ENCODE measurements at places on chromosomes 12 and 14.

DNA sequence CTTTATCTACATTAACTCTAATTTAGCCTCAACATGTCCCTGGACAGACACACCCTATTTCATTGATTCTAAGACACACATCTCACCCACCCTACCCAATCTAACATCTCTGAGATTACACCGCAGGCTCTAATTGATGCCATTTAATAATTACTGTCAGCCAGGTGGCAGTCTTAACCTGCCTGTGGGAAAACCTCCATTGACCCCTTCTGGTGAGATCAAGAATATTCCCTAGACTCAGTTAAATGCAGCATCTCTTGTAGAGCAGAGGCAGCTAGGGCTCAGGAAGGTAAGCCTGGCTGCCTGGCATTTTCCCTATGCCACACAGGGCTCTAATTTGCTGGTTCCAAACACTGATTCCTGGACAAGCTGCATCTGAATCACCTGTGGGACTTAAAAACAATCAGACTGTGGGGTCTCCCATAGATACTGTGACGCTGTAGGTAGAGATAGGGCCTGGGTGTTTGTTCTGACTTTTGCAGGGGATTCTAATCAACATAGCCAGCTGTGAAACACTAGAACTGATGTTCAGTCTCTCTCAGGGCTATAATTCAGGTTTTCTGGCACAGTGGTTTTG is 14.3 kb downstream of the MCRS1 start:
- no peak for DNase-seq

DNA sequence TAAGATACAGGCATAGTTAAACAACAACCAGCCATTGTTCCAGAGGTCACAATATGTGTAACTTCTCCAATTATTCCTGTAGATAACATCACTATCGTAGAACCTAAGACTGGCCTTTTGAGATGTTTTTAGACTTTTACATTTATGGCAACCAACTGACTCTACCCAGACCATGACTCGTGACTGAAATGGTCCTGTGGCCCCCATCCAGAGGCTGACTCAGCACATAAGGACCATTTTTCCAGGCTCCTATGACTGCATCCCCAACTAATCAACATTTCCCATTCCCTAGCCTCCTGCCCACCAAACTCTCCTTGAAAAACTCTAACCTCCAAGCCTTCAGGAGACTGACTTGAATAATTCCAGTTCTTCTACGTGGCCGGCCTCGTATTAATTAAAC is 52.6 kb upstream of the NID2 start:
- DNase-seq, result no peak

DNA sequence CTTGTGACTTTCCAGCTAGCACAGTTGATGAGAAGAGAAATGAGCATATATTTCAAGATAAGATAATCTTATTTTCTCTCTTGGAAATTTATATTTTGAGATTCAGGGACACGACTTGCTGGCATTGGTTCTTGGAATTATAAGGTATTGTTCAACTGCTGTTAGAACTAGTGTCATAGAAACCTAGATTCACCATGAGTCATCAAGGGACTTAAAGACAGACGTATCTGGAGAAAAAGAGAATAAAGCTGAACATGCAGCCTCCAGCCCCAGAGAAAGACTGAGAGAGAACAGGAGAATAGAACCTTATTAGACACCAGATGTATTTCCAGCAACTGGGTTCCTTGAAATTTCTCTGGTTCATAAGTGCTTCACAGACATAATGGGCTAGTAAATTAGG is 194.4 kb upstream of the PPFIA2 start:
- no peak for DNase-seq

- no peak for DNase-seq
Measured at GRCh38 chr12:109577311-109577710, 3.7 kb downstream of the MVK start.

DNA sequence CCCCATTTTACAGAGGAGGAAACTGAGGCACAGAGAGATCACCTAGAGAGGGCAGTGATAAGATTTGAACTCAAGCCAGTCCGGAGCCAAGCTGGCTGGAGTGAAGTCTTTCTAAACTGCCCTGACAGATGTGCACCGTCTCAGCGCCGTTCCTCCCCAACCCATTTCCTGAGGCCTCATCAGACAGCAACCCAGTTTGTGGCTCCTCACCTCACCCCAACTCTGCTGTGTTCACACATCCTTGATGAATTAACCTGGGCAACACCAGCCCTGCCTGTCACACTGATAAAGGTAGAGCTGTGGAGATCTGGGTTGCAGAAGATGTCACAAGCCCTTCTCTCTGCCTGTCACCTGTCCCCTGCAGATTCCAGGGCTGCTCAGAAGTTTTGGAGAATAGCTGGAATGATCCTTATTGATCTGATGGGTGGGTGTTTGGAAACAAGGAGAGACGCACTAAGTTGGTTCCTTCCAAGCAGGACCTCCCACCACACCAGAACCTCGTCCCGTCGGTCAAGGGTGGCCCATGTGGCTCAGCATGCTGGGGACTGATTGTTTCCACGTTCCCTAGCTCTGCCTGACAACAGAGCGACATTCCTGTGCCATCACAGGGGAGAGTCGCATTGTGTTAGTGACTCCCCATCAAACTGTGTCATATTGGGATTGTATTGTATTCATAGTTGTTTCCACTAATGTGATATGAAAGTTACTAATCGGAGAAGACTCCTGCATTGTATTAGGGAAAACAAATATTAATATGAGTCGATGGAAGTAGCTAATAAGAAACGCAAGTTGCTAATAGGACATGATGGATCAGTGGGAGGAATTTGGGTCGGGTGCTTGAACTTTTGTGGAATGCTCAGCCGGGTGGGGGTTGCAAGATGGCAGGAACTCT is 200.6 kb downstream of the PHETA1 start:
- DNase-seq, result no peak

Measured in activated T-cell treated with anti-CD3 and anti-CD28 coated beads, Interleukin-2, amount 50 U/mL, for 4 hours (primary cell).